Transverse colon (tissue), 4 donors: ENCODE measurements at places on chromosomes 5 and 9.

GRCh38 chr9:120398286-120398685, 181.7 kb downstream of the CDK5RAP2 start:
- H3K4me3 ChIP-seq = no peak overlapping the region
- H3K4me1 ChIP-seq = no peaks in the 10 kb centered on the region

- H3K27ac ChIP-seq = peak overlapping the region; percentile 85
- H3K4me3 ChIP-seq = no peak overlapping the region
- peak; percentile 81 for DNase-seq
- H3K36me3 ChIP-seq = peaks cover 5% of the 10 kb centered on the region
- peaks cover 48% of the 10 kb centered on the region for H3K4me1 ChIP-seq
Measured at GRCh38 chr9:113580041-113580953, 116.8 kb downstream of the RGS3 start.

DNA sequence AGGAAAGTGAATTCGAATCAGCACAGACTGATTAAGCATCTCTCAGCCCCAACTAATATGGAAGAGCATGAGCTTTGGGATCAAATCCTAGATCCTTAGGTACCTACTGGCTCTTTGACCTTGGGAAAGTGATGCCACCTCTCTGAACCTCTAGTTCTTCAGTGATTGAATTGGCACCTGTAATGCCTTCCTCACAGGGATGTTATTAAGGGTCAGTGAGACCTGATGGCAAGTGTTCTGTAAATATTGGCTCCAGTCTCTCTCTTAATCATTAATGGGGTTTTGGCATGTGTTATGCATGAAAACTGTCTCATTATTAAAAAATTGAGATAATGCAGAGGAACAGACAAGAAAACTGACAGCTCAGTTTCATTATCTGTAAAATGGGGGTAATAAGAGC, 115.8 kb downstream of the INSYN2B start:
- H3K4me1 ChIP-seq = no peaks in the 10 kb centered on the region
- no peaks in the 10 kb centered on the region for H3K27me3 ChIP-seq
- H3K36me3 ChIP-seq = no peaks in the 10 kb centered on the region
- no peak overlapping the region for H3K27ac ChIP-seq
- H3K4me3 ChIP-seq = no peak overlapping the region

GRCh38 chr5:156974328-156974727, 11.3 kb upstream of the TIMD4 start:
- no peaks in the 10 kb centered on the region for H3K36me3 ChIP-seq
- no peak overlapping the region for H3K27ac ChIP-seq
- no peak overlapping the region for H3K4me3 ChIP-seq
- no peaks in the 10 kb centered on the region for H3K4me1 ChIP-seq
- no peak for DNase-seq
- no peaks in the 10 kb centered on the region for H3K27me3 ChIP-seq

- H3K36me3 ChIP-seq = no peaks in the 10 kb centered on the region
- H3K27ac ChIP-seq = no peak within 1 kb of the TSS
- H3K27me3 ChIP-seq = peaks cover 5% of the 10 kb centered on the region
- no peak for DNase-seq
- no peaks in the 10 kb centered on the region for H3K4me1 ChIP-seq
Measured at GRCh38 chr5:141373673-141374317, at the start of gene PCDHGA6. TSS of gene PCDHGA6 (plus strand) at chr5:141373891. CDS start at chr5:141374084, 193 bp downstream.

GRCh38 chr9:96199006-96199405, 103.0 kb downstream of the HSD17B3 start:
- no peaks in the 10 kb centered on the region for H3K27me3 ChIP-seq
- no peaks in the 10 kb centered on the region for H3K4me1 ChIP-seq
- H3K36me3 ChIP-seq = no peaks in the 10 kb centered on the region
- no peak overlapping the region for H3K27ac ChIP-seq

DNA sequence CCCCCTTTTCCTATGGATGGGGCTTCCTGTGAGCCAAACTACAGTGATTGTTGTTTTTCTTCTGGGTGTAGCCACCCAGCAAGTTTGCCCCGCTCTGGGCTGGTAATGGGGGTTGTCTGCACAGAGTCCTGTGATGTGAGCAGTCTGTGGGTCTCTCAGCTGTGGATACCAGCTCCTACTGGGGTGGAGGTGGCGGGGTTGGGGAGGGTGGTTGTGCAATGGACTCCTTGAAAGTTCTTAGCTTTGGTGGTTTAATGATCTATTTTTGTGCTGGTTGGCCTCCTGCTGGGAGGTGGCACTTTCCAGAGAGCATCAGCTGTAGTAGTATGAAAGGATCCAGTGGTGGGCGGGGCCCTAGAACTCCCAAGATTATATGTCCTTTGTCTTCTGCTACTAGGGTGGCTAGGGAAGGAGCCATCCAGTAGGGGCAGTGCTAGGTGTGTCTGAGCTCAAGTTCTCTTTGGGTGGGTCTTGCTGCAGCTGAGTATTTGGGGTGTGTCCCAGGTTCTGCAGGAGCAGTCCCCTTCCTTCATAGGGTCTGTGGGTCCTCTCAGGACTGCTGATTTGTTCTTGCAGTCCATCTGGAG, 275.6 kb upstream of the PAPPA start:
- no peak overlapping the region for H3K27ac ChIP-seq
- H3K27me3 ChIP-seq = no peaks in the 10 kb centered on the region
- no peaks in the 10 kb centered on the region for H3K36me3 ChIP-seq
- no peak for DNase-seq
- H3K4me3 ChIP-seq = no peak overlapping the region

DNA sequence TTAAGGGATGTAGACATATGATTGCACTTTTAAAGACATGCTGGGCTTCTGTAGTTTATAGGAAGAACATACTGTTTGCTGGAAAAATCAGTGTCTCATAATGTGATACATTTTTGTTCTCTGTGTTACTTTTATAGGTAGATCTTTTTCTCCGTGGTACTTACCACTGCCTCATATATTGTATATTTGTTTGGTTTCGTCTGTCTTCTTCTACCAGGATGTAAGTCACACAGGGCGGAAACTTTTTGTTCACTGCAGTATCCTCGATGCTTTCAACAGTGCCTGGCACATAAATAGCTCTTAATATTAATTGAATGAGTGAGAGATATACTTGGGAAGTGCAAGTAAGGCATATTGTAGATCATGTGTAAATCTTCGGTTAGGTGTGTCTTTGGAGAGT, 135.4 kb downstream of the GDNF start:
- no peaks in the 10 kb centered on the region for H3K36me3 ChIP-seq
- H3K4me3 ChIP-seq = no peak overlapping the region
- H3K27me3 ChIP-seq = no peaks in the 10 kb centered on the region
- H3K4me1 ChIP-seq = no peaks in the 10 kb centered on the region
- H3K27ac ChIP-seq = no peak overlapping the region

DNA sequence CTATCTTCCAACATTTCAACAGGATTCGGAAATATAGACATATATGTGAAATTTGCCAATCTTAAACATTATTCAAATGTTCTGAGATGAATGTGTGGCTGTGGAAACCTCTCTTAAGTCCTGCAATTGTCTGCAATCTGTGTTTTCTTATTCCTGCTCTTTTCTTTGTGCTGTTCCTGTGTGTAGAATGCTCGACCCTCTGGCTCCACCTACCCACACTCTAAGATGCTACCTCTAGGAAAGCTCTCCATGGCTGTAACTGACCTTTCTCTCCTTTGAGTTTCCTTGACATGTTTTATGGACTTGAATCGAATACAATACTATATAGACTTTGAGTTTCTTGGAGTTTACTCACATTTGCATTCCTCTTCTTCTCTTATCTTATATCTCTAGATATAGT, 120.6 kb upstream of the ASTN2 start:
- no peak overlapping the region for H3K27ac ChIP-seq
- H3K4me1 ChIP-seq = no peaks in the 10 kb centered on the region
- no peaks in the 10 kb centered on the region for H3K27me3 ChIP-seq
- H3K36me3 ChIP-seq = no peaks in the 10 kb centered on the region
- no peak for DNase-seq

GRCh38 chr9:27473111-27473529, 51.0 kb upstream of the IFNK start:
- no peaks in the 10 kb centered on the region for H3K27me3 ChIP-seq
- no peak overlapping the region for H3K4me3 ChIP-seq
- no peaks in the 10 kb centered on the region for H3K36me3 ChIP-seq
- peak; percentile 44 for DNase-seq
- peak overlapping the region; percentile 64 for H3K27ac ChIP-seq
- H3K4me1 ChIP-seq = no peaks in the 10 kb centered on the region

- no peaks in the 10 kb centered on the region for H3K36me3 ChIP-seq
- H3K4me1 ChIP-seq = peaks cover 19% of the 10 kb centered on the region
- no peak overlapping the region for H3K4me3 ChIP-seq
Measured at GRCh38 chr9:127614961-127615360, 2.9 kb downstream of the STXBP1 start.

GRCh38 chr9:96379461-96379860, 4.0 kb downstream of the SLC35D2 start:
- H3K27me3 ChIP-seq = no peaks in the 10 kb centered on the region
- no peak overlapping the region for H3K27ac ChIP-seq

DNA sequence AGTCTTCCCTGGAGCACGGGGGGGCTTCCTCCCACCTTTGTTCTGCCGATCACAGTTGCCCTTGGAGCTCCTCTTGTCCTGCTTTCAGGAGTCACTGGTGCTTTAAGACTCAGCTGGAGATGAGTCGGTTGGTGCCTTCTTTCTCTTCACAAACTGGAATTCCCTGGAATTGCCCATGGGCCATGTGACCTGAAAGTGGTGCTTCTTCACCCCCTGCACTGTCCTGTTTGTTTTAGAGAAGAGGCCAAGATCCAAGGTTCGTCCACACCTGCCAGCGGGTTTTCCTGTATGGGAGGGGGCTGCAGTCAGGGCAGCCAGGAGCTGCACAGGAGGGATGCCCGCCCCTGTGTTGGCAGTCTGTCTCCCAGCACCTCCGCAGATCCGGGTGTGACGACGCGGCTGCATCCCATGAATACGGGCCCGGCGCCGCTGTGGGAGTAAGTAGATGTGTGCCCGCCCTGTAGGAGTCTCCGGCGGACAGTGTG, 9.5 kb upstream of the MRPS2 start:
- no peaks in the 10 kb centered on the region for H3K4me1 ChIP-seq
- H3K36me3 ChIP-seq = no peaks in the 10 kb centered on the region
- H3K4me3 ChIP-seq = no peak overlapping the region
- H3K27ac ChIP-seq = no peak overlapping the region

- no peak for DNase-seq
- no peaks in the 10 kb centered on the region for H3K36me3 ChIP-seq
- H3K4me3 ChIP-seq = no peak overlapping the region
- peaks cover 17% of the 10 kb centered on the region for H3K27me3 ChIP-seq
- no peak overlapping the region for H3K27ac ChIP-seq
Measured at GRCh38 chr5:79973511-79973910, 17.6 kb downstream of the MTX3 start.

GRCh38 chr9:127004946-127005769, 90.6 kb downstream of the RALGPS1 start:
- no peak for DNase-seq
- H3K4me3 ChIP-seq = no peak overlapping the region
- H3K27me3 ChIP-seq = no peaks in the 10 kb centered on the region
- H3K4me1 ChIP-seq = peaks cover 6% of the 10 kb centered on the region
